ENCODE measurements at places on chromosomes 6 and 20.

DNA sequence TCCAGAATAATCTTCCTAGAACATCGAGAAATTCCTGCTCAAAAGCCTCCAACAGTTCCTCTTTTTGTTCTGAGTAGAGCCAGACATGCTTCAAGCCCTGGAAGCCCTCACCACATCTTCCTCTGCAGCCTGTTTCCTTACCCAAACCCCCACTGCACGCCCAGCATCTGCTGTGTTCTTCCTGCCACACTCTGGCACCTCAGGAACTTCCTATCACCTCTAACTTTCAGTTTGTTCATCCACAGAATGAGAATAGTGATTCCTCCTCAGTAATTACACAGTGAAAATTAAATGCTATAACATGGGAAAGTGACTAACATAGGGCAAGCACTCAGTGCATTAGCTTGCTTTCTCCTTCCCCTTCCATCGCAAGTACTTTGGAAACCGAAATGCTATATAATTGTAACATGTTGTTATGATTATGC lies 26.3 kb downstream of the C6orf89 start:
- no peak for DNase-seq

DNA sequence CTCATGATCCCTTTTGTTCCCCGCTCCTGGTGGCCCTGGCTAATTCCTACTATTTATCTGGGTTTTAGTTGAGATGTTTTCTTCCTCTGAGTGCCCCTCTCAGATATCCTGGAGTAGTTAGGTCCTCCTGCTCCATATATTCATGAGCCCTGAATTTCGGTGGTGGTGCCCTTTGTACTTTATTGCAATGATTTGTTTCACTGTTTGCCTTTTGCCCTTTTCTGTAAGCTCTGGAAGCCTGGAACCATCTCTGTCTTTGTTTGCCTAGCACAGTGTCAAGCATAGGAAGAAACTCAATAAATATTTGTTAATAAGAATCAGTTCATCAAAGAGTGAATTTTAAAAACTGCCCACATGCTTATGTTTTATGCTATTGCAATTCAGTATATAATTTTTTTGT lies 144.9 kb downstream of the DNAH8 start:
- DNase-seq, result no peak

DNA sequence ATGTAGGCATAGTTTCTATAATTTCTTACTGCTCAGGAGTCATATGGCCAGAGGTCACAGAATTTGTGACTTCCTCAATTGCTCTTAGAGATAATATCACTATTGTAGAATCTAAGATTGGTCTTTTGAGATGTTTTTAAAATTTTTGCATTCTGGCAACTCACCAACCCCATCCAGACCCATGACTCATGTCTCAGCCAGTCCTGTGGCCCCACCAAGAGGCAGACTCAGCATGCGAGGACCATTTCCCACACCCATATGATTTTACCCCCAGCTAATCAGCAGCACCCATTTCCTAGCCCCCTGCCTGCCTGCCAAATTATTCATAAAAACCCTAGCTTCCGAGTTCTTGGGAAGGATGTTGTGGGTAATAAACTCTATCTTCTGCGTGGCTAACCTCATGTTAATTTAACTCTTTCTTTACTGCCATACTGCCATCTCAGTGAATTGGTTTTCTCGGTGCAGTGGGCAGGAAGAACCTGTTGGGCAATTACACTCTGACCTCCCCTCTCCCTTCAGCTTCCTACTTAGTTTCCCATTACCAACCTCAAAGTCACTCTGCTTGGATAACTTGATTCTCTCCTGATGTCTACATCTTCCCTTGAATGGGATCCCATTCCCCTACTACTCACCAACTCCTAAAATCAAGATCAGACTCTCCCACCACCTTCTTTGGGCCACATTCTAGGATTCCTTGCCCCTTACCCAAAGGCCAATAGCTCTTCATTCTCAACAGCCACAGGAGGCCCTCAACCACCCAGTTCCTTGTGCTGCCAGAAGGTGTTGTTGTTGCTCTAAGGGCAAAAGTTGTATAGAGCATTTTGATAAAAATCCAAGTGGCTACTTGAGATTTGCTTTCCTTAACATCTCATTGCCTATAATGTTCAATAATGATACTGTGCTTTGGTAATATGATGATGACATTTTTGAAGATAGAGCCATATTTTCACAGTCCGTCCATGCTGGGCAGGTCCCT lies 16.2 kb upstream of the IYD start:
- DNase-seq, result no peak

GRCh38 chr20:33177866-33178265 lies 9.9 kb downstream of the BPIFA2 start:
- DNase-seq, result no peak

DNA sequence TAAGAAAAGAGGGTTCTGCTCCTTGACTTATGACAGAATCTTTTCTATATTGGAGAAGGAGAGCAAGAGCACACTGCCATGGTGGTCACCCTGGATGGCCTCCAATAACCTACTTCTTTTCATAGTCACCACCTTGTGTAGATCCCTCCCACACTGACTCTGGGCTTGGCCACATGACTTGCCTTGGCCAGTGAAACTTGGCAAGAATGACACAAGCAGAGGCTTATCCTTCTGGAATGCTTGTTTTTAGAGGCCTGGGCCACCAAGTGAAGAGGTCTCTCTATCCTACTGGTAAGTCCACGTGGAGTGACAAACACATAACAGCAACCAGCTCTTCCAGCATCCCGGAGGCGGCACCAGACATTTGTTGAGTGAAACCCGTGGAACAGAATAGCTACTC lies 349.4 kb upstream of the JARID2 start:
- DNase-seq, result no peak

- no peak for DNase-seq
These were observed 158.2 kb upstream of the PRND start for GRCh38 chr20:4563534-4563933.

- no peak for DNase-seq
These were observed 888 bp downstream of the DYNLRB1 start for GRCh38 chr20:34517114-34517505.

- no peak for DNase-seq
These were observed 868.3 kb downstream of the EYS start for GRCh38 chr6:64838726-64839125.

DNA sequence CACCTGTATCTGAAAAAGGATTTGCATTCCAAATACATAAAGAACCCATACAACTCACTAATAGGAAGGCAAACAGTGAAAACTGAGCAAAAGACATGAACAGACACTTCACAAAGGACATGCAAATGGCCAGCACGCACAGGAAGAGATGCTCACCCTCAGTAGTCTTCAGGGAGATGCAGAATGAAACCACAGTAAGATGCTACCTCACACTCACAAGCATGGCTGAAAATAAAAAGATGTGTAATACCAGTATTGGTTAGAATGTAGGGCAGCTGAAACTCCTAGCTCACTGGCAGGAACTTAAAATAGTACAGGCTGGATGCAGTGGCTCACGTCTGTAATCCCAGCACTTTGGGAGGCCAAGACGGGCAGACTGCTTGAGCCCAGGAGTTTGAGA lies 64.6 kb downstream of the SNX5 start:
- no peak for DNase-seq
